NCI-H1092 (cell line): ENCODE measurements at places on chromosomes 12 and 14.

DNA sequence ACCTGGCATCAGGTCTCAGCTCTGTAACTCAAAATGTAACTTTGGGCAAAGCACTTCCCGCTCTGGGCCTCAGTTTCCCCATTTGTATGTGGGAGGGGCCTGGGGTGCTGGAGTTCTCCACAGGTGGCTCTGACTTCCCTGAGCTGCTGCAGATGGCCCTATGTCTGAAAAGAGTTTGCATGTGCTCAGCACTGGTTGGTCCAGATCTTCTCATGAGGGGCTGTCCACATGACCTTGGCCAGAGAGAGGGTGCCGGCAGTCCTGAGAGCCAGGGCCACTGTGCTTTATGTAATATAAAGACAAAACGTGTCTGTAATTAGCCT is 7.2 kb upstream of the CACNA2D4 start:
- DNase-seq = no peak

- no peak for DNase-seq
Observed at GRCh38 chr12:67006610-67007009, 262.5 kb upstream of the CAND1 start.

DNA sequence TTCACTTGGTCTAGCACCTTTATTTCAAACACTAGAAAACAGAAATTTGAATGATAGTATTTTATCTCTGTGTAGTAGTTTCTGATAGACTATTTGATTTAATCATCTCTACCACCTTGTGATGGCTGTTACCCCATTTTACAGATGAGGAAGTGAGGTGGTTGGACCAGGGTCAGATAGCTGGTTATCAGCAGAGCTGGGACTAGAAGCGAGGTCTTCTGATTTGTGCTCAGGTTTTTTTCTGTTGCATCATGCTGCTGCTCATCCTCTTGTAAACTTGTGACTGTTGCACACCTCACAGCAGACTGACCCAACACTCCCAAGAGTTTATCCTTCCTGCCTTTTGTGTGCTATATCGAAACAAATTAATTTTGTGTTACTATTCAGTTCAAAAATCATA is 10.1 kb upstream of the MANSC4 start:
- no peak for DNase-seq

- no peak for DNase-seq
Observed at GRCh38 chr14:29627137-29627536, 300.5 kb downstream of the PRKD1 start.

GRCh38 chr12:45356822-45357538 is 141.1 kb downstream of the ANO6 start:
- no peak for DNase-seq

DNA sequence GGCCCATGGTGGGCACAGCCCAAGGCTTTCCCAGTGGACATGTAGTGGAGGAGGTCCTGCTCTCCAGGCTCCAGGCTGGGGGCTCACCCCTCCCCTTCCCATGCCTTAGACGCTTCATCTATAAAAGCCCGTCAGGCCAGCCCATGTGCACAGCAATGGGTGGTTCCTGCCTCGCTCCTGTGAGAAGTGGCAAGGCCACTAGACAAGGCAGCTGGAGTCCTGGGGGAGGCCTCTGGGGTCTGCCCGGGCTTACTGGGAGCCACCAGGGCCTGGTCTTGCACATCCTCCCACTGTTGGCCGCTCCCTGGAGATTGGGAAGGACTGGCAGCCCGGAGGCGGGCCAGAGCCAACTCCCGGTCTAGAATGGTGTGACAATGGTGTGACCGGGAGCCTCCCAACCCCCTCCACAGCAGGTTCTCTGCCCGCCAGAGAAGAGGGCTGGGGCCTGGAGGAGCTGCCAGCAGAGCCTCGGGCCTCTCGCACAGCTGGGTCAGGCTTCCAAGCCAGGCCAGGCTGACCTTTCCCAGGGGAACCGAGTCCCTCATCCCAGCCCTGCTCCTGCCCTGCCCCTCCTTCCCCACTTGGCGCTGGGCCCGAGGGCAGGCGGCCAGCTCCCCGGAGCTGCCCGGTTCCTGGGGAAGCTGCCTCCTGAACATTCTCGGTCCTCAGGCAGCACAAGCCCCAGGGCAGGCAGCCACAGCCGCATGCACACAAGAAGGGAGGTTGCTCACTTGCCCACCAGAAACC is 97.9 kb downstream of the RFLNA start:
- peak; percentile 53 for DNase-seq

DNA sequence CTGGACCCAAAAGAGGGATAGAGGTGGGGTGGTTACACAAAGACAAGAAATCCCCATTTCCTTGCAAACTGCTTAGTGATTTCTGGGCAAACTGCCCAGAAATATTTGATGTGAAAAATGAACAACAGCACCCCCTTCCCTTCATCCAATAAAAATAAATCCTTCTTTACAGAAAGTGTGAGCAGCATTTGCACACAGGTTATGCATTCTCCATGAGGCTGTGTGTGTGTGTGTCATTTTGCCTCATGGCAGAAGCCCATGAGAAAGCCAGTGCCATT is 17.2 kb upstream of the NRXN3 start:
- DNase-seq = peak; percentile 25

GRCh38 chr12:38411426-38411825 is 94.9 kb downstream of the ALG10B start:
- DNase-seq = no peak

- no peak for DNase-seq
Observed at GRCh38 chr14:33646692-33647260, 304.1 kb downstream of the EGLN3 start.

GRCh38 chr14:44720707-44721106 is 213.6 kb upstream of the FSCB start:
- no peak for DNase-seq

GRCh38 chr14:90301122-90301521 is 30.6 kb downstream of the NRDE2 start:
- DNase-seq = no peak

DNA sequence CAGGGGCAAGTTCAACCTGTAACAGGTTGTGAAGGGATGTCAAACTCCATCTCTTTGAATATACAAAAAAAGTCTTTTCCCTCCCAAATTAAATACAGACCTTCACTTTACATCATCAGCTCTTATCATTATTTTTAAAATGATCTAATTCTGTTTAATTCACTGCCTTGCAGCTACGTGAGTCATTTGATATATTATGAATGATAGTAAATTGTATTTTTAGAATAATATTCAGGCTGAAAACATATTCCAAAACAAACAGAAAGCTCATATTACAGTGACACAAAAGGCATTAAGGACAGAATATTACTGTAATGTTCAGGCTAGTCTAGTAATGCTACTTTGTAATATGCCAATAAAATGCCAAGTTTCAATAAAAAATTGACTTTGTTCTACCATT is 53.3 kb downstream of the BCAT1 start:
- DNase-seq = no peak

DNA sequence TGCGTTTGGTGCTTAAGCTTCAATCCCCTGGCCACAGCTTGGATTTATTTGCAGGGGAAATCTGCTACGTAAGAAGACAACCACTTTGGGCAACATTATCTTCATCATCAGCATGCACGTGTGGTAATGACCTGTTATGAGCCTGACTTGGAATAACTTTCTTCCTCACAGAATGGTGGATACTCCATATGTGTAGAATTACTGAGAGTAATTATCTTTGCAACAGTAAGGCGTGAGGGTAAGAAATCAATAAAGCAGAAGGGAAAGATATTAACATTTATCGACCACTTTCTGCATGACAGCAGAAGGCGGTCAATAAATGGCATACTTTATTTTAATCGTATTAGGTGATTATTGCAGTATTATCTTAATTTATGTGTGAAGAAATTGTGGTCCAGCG is 152.7 kb downstream of the RGS6 start:
- no peak for DNase-seq

DNA sequence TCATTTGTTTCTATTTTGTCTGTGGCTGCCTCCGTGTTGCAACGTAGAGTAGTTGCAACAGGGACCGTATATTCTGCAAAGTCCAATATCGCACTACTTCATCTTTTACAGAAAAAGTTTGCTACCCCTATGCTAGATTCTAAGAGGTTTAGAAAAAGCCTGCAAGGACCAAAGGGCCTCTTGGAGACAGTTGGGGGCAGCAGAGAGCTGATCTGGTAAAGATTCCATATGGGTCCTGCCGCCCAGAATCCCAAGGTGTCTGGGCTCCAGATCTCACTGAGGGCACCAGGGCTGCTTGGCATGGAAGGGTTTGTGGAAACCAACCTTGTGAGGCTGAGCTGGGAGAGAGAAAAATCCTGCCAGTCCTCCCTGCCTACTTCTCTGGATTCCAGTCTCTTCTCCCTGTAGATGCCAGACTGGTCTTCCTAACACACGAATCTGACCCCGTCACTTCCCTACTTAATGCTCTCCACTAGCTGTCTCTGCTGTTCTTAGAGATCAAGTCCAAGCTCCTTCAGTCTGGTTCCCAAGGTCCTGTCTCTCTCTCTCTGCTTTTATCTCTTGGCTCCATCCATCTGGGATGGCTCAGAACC is 74.6 kb downstream of the GLRX5 start:
- DNase-seq = peak; percentile 50

DNA sequence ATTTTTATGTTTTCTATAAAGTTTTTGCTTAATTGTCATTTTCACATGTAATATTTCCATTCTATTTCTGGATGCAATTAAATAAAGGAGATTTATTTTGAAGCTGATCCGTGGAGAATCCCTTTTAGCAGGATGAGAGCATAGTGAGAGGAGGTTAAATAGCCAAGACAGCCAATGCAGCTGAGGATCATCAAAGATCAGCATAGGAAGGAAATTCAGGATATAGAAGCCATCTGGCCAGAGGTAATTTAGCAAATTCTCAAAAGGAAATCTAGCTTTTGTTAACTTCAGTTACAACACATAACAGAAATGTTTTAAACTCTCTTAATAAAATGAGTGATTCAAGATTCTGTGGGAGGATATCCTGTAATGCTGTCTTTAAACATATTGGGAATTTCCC is 122.8 kb upstream of the PDE3A start:
- DNase-seq = no peak

GRCh38 chr12:89040146-89040964 is 311.9 kb downstream of the DUSP6 start:
- no peak for DNase-seq

DNA sequence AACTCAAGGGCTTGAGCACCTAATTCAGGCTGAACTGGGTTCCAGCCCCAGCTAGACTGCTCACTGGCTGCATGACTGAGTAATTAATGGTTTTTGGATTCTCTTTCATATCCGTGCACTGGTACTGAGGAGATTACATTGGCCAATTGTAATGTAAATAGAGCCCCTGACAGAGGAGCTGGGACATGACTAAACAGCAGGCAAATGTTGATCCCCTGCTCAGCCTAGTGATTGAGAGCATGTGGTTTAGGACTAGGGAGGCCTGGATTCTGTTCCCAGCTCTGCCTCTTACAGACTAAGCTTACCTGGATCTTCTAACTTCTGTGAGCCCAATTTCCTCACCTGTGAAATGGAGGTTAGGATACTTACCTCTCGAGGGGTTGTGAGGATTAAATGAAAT is 204.3 kb downstream of the ESR2 start:
- no peak for DNase-seq

DNA sequence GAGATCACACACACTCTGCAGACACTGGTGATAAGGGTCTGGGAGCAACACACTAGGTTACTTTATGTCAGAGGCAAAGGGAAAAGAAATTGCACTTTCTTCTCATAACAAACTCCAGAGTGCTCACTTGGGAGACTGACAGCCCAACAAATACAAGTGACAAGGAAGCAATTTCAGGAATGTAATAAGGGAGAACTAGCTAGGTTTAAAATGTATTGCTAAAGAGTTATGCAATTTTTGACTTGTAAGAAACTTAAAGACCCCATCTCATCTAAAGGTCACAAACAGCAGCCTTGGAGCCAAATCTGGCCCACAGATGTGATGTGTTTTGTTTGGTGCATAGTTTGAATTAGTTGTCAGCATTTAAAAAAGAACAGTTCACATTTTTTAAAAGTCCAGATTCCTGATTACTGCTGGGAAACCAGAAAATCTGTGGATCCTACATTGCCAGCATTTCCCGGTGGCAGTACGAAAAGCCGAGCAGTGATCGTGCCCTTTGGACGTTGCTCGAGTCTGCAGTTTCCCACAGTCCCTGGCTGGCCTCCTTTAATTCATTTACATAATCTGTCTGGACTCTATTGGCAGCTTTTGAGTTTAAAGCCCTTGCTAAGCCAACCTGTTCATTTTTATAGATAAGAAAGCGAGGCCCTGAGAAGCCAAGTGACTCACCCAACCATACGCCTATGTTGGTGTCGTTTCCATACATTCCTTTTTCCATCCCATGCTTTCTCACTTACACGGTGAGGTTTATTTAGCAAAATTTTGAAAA is 42.0 kb upstream of the ETV6 start:
- DNase-seq = no peak

- DNase-seq = no peak
Observed at GRCh38 chr12:49646871-49647654, 23.7 kb downstream of the PRPF40B start.

GRCh38 chr14:56666294-56666693 is 86.7 kb downstream of the TMEM260 start:
- no peak for DNase-seq

GRCh38 chr12:30438601-30439041 is 257.0 kb downstream of the IPO8 start:
- no peak for DNase-seq

- DNase-seq = no peak
Observed at GRCh38 chr12:98185606-98186005, 329.8 kb upstream of the TMPO start.

DNA sequence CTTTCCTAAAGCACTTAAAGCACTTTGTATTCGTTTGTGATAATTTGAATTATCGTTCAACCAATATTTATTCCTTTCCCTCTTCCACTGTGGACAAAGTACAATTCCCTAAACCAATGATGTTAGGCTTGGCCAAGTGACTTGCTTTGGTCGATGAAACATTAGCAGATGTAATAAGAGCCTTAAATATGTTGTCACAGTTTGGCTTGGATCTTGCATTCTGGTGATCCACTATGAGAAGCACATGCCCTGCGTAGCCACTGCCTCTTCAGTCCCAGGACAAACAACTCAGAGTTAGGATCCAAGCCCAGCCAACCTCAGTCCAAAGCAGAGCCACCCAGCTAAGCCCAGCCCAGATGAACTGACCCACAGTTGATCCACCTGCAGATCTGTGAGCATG is 8.4 kb upstream of the C12orf75 start:
- no peak for DNase-seq

- DNase-seq = no peak
Observed at GRCh38 chr12:68784015-68784414, 24.0 kb upstream of the MDM2 start.

DNA sequence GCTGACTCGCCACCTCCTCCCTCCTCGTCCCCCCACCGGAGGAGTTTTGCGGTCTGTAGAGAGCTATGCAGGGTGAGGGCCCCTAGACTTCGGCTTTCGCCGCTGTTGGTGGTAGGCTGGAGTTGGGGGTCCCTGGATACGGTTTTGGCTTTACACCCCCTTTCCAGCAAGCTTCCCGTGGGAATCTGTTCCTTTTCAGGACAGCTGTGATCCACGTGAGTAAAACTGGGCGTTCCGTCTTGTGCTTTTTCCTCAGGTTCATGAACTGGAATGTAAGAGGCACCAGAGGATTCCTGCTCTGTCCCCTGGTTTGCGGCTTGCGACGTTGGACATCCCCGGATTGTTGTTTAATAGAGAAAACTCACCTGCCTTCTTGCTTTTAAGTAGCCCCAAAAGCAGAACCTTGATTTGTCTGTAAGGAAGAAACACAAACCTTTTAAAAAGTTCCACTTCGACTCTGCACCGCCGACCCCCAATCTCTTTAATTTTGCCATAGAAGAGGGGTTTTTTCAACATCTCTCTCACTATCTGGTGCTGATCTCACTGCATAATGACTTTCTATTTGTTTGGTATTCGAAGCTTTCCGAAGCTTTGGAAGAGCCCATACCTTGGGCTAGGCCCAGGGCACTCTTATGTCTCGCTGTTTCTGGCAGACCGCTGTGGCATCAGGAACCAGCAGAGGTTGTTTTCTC is 490 bp downstream of the PRORP start:
- no peak for DNase-seq
